ENCODE measurements at places on chromosomes 3 and 15. TPM values are rescaled to one million over a fixed set of nuclear protein-coding genes. Genes with fewer than 3 reads are reported as not detected.

DNA sequence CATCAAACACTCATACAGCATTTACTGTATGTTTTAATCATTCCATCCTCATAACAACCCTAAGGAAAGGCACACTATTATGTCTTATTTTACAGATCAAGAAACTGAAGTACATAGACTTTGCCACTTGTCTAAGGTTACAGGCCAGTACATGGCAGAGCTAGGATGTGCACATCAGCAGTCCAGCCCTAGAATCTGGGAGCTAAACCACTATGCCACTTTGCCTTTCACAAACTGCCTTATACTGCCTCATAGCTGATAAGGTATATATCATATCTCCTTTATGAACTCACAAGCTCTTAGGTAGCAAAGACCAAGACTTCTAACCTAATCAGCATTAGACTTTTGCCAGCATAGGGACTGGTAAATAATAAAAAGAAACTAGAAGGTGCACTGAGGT, 49.1 kb downstream of the MYO9A start:
- H3K36me3 ChIP-seq: no peaks in the 10 kb centered on the region
- no peak overlapping the region for H3K4me3 ChIP-seq
- no peak for DNase-seq
- peaks cover 3% of the 10 kb centered on the region for H3K4me1 ChIP-seq

DNA sequence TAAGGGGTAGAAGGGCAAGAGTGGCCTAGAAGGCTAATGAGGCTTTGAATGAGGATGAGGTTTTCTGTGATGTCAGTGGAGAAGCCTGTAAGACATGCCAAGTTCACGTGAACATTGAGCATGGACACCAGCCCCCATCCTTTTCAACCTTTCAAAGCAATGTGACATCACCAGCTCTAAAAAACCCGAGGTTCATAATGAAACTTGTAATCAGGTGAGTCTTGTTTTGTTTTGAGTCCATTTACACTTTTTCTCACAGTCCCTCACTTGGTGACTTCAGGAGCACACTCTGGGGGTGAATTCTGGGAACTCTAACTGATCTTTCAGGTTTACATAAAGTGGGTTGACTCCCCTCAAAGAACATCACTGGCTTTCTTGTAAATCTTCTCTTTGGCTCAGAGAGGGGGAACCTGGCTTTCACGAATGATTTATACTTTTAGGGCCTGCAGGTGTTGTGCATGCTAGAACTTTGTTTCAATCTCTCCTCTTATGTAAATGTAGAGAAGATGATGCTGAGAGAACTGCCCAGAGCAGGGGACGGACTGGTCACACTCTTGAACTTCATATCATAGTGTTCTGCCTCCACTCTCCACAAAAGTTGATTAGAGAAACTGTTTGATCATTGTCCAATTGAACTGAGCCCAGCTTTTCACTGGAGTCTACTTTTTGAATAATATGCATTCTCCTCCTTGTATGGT, 224.7 kb upstream of the SATB1 start:
- no peak overlapping the region for H3K27ac ChIP-seq
- H3K4me3 ChIP-seq: no peak overlapping the region
- H3K36me3 ChIP-seq: no peaks in the 10 kb centered on the region
- no peaks in the 10 kb centered on the region for H3K4me1 ChIP-seq

DNA sequence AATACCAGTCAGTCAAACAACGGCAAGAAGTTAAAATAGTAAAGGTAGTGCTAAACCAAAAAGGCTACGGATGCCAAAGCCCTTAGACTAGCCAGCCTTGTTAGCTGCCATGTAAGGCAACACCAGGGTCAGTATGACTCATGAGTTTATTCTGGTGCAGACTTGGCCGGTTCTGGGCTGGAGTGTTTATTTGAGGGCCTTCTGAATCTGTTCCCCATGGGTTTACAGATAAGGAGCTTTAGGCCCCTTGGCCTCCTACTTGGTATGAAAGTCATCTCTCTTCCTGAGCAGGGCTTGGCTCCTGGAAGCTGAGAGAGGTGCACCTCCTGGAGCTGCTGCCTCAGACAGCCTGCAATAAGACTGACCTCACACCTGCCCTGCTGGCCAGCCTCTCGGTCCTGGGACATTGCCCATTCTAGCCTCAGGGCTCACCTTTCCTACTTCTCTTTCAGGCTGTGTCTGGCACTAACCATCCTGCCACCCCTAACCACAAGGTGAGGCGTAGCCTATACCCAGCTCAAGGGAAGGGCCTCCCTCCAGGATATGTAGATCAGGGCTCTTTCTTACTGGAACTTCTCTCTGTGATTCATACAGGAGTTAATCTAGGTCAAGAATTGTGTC, 10.4 kb upstream of the RTP1 start:
- H3K27ac ChIP-seq: no peak overlapping the region
- peaks cover 35% of the 10 kb centered on the region for H3K27me3 ChIP-seq
- DNase-seq: no peak
- no peaks in the 10 kb centered on the region for H3K36me3 ChIP-seq
- peaks cover 6% of the 10 kb centered on the region for H3K4me1 ChIP-seq

Gene RAB6B
- total RNA-seq: 15.5 TPM

Gene KNSTRN
- total RNA-seq: 74.7 TPM

Gene SLC12A1
- total RNA-seq: 0.20 TPM

GRCh38 chr3:128485282-128486204, 7.5 kb downstream of the GATA2 start:
- H3K27me3 ChIP-seq: peaks cover 97% of the 10 kb centered on the region
- peaks cover 32% of the 10 kb centered on the region for H3K4me1 ChIP-seq
- no peak overlapping the region for H3K27ac ChIP-seq
- H3K4me3 ChIP-seq: no peak overlapping the region
- DNase-seq: no peak

Data from neural crest cell (in vitro differentiated cells).